ENCODE measurements at places on chromosomes 2 and 18.

DNA sequence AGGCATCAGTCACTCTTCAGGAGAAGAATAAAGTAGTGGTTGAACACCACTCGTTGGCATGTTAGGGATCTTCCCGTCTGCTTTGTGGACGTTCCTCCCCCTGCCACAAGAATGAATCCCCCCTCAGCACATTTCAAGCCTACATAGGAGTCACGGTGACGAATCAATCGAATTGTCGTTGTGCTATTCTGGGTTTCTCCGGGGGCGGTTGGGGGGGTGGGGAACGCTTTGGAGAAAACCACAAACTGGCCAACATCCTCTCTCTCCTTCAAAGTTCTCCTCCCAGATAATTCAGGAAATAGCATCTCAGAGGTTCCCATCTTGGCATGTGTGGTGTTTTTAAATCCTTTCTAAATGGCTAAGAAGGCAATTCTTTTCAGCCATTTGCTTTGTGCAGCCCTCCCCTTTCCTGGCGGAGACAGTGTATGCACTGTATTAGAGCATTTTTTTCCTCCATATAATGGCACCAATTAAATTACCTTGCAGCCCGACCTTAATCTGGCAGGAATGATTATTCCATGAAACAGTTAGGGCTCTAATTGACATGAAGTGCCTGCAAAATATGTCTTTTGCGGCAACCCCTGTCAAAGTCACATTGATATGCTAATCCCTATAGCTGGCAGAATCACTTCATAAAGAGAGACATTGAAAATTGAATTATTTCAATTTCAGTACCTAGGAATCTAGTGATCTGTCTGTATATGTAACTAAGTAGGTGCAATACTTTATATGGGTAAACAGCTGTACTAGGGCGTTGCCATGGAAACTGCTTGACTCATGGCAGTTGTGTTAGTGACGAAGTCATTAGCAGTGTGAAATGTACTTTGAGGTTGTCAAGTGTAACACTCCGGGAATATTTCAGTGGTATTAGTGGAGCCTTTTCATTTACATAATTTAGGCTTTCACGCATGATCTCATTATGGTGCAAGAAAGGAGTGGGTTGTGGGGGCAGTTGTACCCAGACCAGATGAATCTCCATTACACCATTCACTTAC lies 323.4 kb upstream of the SLC14A2 start:
- DNase-seq = no peak

DNA sequence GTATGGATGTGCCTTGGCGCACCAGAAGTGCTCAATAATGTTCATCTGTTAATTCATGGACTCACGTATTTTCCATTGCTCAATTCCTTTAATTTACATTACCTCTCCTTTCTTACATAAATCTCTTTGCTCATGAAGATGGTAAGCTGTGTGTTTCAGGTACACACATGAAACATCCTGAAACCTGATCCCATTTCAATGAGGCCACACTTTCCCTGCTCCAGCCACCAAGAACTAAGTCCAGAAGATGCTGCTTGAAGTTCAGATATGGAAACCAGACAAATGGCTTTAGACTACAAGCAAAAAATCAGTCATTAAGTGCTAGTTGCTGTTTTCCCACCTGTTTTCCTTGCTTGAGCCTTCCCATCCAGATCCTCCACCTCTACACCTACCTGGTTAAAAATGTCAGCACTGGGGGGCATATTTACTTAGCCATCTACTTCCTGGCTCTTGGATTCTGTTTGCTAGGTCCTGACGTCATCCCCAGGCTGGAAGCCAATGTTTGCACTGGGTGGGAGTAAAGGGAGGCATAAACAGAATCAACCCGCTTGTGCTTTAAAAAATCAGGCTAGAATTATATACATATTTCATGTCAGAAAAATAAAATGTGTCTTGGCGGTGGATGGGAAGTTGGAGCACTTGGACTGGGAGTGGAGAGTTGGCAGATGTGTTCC lies 309.7 kb downstream of the OSR1 start:
- DNase-seq = no peak

GRCh38 chr2:165594935-165595255 lies 125.4 kb downstream of the CSRNP3 start:
- DNase-seq = no peak

GRCh38 chr2:213789940-213790339 lies 505.7 kb downstream of the SPAG16 start:
- no peak for DNase-seq

GRCh38 chr2:193743089-193743488 lies 1548.4 kb upstream of the TMEFF2 start:
- DNase-seq = no peak

- DNase-seq = no peak
These were observed 153.4 kb downstream of the TMEM18 start for GRCh38 chr2:523698-524270.

GRCh38 chr2:84126530-84126929 lies 332.6 kb downstream of the SUCLG1 start:
- DNase-seq = no peak

DNA sequence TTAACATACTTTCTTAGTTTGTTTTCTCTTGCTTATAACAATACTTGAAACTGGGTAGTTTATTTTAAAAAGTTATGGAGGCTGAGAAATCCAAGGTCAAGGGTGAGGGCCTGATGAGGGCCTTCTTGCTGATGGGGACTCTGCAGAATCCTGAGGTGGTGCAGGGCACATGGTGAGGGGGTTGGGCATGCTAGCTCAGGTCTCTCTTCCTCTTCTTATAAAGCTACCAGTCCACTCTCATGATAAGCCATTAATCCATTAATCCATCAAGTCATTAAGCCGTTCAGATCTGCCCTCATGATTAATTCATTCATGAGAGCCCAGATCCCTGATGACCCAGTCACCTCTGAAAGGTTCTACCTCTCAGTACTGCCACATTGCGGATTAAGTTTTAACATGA lies 21.4 kb downstream of the ALMS1 start:
- DNase-seq = peak; percentile 98

DNA sequence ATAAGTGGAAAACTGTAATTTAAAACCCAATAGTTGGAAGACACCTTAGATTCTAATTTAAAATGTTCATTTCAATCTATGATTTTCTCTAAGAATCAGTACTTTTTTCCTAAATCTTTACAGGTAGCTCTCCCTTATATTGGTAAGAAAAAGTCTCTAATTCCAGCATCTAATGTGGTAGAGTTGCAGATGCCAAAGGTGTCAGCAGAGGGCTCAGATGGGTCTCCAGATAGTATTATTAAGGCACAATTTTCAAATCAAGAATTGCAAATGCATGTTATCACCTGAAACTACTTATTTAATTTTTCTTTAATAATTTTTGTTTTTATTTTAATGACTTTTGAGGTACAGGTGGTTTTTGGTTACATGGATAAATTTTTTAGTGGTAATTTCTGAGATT lies 25.5 kb upstream of the ITGA4 start:
- no peak for DNase-seq

GRCh38 chr2:234174742-234175141 lies 124.2 kb downstream of the SPP2 start:
- no peak for DNase-seq

DNA sequence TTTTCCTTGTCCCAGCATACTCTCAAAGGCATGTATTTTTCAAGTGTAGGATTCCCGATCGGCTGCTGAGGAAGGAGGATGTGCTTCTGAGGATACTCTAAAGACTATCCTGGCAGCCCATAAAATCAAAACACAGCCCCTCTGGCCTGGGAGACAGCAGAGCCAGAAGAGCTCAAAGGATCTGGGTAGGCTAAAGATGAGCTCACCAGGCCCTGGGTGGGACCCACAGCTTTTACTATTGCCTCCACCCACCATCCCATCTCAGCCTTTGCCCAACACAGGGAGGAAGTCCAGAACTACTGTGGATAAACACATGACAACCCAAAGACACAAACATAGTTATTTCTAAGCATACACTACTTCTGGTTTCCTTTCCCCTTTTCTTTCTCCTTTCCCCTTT lies 79.1 kb upstream of the ZFP36L2 start:
- DNase-seq = no peak

GRCh38 chr2:202269585-202269984 lies 4.0 kb downstream of the NOP58 start:
- no peak for DNase-seq

- DNase-seq = no peak
These were observed 17.3 kb downstream of the ZBTB7C start for GRCh38 chr18:48391868-48392267.

GRCh38 chr18:22844190-22844589 lies 88.9 kb upstream of the RBBP8 start:
- no peak for DNase-seq

DNA sequence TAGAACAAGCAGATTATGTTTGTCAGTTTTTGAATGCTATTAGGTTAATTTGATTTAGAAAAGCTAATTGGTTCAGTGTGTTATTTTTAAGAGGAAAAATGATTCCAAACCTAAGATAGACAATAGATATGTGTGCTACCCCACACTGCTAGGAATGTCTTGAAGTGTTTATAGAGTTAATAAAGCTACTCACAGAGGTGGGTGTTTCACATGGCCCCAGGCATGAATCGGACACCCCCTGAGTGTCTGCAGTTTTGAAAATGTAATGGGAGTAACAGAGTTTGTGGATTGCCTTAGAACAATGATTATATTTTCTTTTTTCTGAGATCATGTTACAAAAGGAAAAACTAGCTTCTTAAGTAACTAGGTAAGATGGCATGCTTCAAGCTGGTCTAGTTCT lies 348.3 kb downstream of the ADCYAP1 start:
- no peak for DNase-seq

DNA sequence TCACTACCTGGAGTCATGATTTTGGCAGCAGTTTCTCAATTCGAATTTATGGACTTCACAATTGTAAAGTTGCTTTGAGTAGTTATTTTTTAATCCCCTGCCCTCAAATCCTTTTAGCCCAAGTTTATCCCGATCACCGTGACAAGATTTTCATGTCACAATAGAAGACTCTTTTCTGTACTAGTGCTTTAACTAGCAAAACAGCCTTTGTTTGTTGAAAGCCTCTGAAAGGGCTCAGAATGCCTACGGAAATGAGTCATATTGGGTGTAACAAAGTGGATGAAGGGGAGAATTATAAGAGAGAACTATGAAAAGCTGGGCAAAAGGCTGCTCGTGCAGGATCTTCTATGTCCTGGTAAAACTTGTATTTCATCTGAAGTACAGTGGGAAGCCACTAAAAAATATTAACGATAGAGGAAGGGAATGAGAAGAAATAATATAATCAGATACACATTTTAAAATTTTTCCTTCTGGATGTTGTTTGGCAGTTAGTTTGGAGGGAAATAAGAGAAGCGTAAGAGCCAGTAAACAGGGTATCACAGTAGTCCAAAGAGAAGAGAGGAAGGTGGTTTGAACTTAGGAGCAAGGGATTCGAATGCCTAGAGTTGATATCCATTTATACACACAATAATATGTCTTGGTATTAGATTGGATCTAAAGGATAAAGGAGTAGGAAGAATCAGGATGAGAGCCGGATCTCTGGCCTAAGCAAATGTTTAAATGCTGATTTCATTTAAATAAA lies 114.9 kb downstream of the GALNT13 start:
- DNase-seq = peak; percentile 12

DNA sequence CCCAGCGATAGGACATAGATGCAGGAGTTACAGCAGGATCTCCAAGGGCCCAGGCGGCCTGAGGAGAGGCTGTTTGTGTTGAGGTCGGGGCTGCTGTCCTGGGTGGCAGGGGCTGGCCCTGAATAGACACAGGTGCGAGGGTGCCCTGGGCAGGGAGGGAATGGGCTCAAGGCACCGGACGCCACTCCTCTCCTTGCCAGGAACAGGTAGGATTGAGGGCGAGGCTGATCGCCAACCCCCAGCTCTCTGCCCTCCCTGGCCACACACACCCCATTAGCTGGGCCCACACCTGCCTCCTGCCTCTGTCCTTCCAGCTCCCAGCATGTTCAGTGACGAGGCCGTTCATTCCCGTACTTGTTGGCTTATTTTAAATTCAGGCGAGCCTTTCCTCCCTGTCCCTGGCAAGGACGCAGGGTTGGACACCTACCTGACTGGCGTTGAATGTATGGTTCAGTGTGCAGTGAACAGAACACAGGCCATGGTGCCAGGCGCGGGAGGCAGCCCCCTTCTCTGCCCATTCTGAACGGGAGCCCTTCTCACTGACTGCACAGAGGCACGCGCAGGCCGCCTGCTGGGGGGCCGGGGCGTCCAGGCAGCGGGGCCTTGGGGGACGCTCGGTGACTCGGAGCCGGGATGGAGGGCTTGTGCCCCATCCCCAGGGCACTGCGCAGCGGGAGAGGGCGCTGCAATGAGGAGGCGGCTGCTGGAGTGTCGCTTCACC lies 41.3 kb upstream of the SNED1 start:
- no peak for DNase-seq

GRCh38 chr2:33579227-33579626 lies 19.9 kb downstream of the FAM98A start:
- peak; percentile 19 for DNase-seq

DNA sequence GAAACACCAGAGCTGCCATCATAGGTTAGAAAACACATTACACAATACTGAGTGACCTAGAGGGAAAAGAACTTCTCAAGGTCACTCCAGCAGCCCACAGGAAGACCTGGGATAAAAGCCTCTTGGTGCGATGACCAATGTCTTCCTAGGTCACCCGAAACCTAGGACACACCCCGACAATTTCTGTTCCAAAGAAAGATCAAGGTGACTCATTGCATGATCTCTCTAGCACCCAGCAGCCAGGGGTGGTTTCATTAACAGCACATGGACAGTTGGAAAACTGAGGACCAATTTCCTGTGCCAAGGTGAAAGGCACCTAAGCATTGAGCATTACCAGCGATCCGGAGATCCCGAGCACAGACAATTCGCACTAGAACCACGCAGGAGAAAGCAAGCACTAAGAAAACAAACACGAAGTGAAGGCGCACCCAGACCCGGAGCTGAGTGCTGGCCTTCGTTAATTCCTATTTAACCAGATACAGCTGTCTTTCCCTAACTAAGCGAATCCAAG lies 1.5 kb downstream of the CACNB4 start:
- DNase-seq = peak; percentile 34

DNA sequence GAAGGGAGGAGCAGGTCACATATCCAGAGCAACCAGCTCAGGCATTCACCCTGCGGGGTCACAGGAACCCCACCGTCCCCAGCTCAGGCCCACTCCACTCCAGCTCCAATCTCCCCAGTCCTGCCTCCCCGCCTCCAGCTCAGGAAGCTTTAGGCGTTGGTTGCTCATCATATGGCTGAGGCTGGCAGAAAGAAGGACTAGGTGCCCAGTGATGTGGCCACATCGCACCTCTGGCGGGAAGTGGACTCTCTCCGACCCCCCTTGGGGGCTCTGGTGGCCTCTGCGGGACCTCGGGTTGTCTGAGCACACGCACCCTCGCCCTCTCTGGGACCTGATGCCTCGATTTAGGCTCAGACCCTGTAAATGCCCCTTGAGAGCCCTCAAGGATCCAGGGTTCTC lies 187.7 kb downstream of the ZFP36L2 start:
- DNase-seq = no peak

DNA sequence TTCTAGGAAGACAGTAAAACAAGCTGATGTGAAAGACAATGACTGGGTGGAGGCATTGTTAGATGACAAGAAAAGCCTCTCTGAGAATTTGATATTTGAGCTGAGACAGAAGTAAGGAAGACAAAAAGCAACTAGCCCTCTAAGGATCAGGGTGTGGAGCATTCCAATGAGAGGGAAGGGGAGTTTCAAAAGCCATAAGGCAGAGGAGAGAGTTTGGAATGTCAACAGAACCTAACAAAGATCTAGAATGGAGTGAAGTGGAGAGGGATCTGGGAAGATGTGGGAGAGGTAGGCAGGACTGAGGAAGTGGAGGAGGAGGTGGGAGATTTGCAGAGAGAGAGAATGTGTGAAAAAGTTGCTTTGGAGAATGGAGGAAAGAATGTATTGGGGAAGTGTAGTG lies 17.3 kb upstream of the ASXL2 start:
- no peak for DNase-seq

- DNase-seq = no peak
These were observed 91.1 kb upstream of the ARHGAP28 start for GRCh38 chr18:6638447-6638846.

GRCh38 chr2:37232131-37232933 lies 874 bp downstream of the NDUFAF7 start:
- DNase-seq = peak; percentile 56
